ENCODE measurements at places on chromosomes 16 and 17. TPM values are rescaled to one million over a fixed set of nuclear protein-coding genes. Genes with fewer than 3 reads are reported as not detected.

CEP112 gene
- total RNA-seq, result 0.57 TPM

SPAG7 gene
- total RNA-seq, result 42.6 TPM

EVI2A gene
- 40.9 TPM for total RNA-seq

PRSS27 gene
- 0.32 TPM for total RNA-seq

POLR2A gene
- 225 TPM for total RNA-seq

SPHK1 gene
- total RNA-seq, result 0.57 TPM

CA5A gene
- not detected for total RNA-seq

ATF7IP2 gene
- total RNA-seq, result 67.1 TPM

GRCh38 chr17:58513965-58514769 lies at the start of gene MTMR4:
MTMR4 (minus strand) TSS chr17:58514638; CDS start chr17:58514407, 231 bp downstream.
- peak; percentile 86 for DNase-seq

DNA sequence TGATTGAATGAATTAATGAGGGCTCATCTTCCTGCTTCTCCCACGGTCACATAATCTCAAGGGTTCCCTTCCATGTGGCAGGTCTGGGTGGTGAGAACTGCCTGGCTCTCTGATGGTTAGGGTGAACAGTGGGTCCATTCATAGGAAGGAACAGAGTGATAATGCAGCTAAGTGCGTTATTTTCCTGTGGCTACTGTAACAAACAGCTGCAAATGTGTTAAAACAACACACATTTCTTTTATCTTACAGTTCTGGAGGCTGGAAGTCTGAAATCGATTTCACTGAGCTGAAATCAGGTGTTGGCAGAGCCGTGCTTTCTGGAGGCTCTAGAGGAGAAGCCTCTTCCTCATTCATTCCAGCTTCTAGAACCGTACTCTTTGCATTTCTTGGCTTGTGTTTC lies 95.3 kb downstream of the BMERB1 start:
- DNase-seq, result no peak

- no peak for DNase-seq
Measured at GRCh38 chr16:64144617-64145016, 977.2 kb downstream of the CDH11 start.

GRCh38 chr17:9902120-9902519 lies 3.0 kb downstream of the RCVRN start:
- DNase-seq, result no peak

GRCh38 chr17:42167807-42168206 lies 13.0 kb upstream of the RAB5C start:
- no peak for DNase-seq

DNA sequence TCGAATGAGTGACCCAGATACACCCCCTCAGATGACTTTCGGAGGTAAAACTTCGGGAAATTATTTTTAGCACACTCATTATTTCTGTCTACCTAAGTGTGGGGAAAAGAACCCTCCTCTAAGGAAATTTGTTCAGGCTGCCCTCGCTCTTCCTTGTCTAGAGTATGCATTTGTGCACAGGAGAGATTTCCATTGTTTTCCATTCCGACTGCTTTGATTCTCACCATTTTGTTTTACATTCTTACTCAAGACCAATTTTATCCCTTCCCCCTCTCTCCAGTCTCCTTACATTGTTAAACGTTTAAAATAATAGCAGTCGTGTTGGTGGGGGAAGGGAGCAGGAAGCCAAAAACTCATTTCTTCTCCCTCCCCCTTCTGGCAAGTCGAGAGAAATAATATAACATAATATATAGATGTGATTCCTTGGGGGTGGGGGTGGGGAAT lies 1.5 kb upstream of the CHD3 start:
- no peak for DNase-seq

DNA sequence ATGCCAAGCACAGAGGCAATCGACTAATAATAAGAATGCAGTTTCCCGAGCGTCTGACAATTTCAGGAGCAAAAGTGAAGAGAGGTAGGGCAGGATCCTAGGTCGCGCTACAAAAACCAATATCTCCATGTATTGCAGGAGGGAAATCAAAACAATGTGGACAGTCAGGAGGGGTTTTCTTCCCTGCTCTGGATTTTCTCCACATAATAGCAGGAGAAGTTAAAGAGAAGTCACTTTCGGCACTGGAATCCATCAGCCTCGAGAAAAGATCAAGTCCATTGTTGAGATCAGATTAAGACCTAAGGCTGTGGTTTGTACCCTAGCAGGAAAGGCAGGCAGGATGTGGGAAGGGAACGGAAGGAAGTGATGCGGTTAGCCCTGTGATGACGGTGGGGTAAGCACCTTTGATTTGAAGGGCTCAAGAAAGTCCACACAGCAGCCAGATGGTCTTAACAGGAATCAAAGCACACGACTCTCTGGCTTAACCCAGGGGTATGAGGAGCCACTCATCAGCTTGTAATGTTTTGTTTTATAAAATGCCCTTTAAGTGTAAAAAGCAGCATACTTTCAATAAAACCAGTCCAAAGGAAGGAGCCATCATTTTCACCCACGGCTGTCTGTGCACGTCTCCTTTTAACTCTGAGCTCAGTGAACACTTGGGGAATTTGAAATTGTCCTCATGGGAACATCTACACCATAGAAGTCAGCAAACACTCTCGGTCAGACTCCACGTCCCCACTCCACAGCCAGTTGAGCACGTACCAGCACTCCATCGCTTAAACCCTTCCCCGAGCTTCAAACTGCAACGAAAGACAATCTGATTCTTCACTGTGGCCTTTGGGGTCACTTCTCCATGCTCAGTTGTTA lies 15.8 kb upstream of the AKTIP start:
- DNase-seq, result peak; percentile 83

DNA sequence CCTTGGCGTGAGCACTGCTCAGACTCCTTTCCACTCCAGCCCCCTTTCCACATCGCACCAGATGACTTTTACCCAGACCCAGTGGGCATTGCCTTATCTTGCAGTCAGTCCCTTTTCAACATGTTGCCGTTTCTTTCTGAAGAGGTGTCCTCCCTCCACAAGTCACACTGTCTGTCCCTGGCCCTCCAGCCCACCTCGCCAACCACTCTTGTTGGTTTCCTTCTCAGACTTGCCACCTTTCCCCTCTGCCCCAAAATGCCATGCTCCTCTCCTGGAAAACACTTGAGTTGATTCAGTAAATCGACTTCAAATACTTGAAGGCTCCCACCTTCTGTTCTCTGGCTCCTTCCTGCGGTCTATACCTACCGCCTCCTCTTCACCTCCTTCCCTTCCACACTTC lies 7.5 kb upstream of the ADAM11 start:
- no peak for DNase-seq

GRCh38 chr16:2092866-2093265 lies 42.8 kb downstream of the PKD1 start:
- DNase-seq, result no peak

GRCh38 chr16:8956265-8957062 lies 7.2 kb downstream of the USP7 start:
- no peak for DNase-seq

- no peak for DNase-seq
Measured at GRCh38 chr16:82567175-82567574, 59.6 kb upstream of the CDH13 start.

GRCh38 chr16:87635541-87636049 lies 33.3 kb downstream of the JPH3 start:
- DNase-seq, result peak; percentile 56

DNA sequence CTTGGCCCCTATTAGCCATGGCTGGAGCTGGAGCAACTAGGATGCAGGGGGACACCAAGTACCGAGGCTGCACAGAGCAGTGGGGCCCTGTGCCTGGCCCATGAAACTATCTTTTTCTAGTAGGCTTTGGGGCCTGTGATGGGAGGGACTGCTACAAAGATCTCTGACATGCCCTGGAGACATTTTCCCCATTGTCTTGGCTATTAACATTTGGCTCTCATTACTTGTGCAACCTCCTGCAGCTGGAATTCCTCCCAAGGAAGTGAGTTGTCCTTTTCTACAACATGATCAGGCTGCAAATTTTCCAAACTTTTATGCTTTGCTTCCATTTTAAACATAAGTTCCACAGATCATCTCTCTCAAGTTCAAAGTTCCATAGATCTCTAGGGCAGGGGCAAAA lies 174.7 kb upstream of the ANKFN1 start:
- no peak for DNase-seq

- DNase-seq, result no peak
Measured at GRCh38 chr17:28501421-28502284, 4.5 kb upstream of the FOXN1 start.

DNA sequence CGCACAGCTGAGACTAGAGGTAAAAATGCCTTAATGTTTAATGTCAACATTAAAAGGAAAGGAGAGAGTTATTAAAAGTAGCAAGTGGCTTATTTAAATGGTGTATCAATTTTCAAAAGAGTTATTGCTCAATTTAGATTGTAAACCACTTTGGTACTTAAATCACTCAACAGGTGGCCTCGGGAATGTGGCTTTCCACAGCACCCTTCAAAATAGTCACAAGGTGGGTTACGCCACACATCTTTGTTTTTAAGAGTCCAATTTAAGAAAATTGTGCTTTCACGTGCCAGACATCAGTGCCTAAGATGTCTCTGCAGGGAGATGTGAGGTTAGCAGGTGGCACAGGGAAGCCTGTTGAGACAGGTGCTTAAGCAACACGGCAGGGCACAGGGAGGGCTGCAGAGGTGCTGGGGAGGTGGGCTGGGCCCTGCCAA lies 27.5 kb upstream of the ADCY7 start:
- DNase-seq, result no peak

GRCh38 chr17:15124746-15125145 lies 140.4 kb downstream of the PMP22 start:
- no peak for DNase-seq

All from naive thymus-derived CD4-positive, alpha-beta T cell (primary cell).